ELF-1 (cell line): ENCODE measurements at places on chromosomes 2 and 18.

- no peak for DNase-seq
Observed at GRCh38 chr2:36137612-36138011, 218.0 kb upstream of the CRIM1 start.

GRCh38 chr2:235268535-235268934 is 225.3 kb upstream of the AGAP1 start:
- no peak for DNase-seq

GRCh38 chr2:64203131-64203857 is 59.1 kb upstream of the PELI1 start:
- peak; percentile 36 for DNase-seq

DNA sequence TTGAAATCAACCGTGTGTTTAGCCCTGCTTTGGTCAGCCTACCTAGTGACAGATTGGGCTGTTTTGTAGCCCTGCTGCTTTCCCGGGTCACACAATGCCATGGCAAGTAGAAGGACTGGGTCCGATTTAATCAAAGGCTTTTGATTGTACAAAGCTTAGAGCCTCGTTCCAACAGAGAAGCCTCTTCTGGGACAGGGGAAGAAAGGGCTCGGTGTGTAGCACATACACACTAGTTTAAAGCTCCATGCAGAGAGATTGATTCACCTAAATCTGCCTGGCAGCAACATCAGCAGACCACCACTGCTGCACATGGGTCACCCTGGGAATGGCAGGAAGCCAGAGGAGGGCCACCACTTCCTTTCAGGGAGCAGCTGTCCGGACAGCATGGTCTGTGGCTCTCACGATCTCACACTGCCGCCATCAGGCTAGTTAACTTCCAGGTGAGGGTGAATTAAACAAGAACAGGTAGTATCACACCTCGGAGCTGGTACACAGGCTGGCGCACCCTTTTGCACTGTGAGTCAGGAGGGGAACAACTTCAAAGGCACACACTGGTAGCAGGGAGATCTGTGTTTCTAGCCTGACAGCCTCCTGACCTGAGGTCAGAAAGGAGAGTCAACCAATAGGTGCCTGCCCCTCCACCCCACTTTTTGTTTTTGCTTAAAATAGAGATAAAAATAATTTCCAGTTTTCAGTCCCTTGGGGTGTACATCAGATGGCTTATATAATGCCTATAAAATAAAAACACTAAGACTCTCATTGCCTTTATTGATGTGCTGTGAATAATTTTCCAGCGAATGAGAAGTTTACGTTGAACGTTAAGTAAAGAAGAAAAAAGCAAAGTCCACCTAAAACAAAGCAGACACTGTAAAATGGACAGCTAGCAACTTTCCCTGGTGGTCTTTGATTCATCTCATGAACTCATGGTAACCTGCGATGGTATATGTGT is 108.5 kb downstream of the CDCA7 start:
- DNase-seq: no peak

- no peak for DNase-seq
Observed at GRCh38 chr2:59502981-59503380, 1050.5 kb downstream of the BCL11A start.

DNA sequence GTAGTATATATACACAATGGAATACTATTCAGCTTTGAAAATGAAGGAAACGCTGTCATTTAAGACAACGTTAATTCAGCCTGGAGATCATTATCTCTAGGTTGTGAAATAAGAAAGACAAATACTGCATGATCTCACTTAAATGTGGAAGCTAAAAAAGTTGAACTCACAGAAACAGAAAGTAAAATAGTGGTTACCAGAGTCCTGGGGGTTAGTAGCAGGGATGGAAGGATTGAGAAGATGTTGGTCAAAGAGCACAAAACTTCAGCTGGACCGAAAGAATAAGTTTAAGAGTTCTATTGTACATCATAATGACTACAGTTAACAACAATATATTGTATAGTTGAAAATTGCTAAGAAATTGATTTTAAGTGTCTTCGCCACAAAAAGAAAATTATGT is 670.3 kb downstream of the NR4A2 start:
- DNase-seq: no peak

- DNase-seq: no peak
Observed at GRCh38 chr2:225114786-225115323, 72.6 kb upstream of the DOCK10 start.

- DNase-seq: no peak
Observed at GRCh38 chr2:74944987-74945787, 13.3 kb upstream of the POLE4 start.

GRCh38 chr18:36527051-36527450 is 229.5 kb downstream of the FHOD3 start:
- no peak for DNase-seq

DNA sequence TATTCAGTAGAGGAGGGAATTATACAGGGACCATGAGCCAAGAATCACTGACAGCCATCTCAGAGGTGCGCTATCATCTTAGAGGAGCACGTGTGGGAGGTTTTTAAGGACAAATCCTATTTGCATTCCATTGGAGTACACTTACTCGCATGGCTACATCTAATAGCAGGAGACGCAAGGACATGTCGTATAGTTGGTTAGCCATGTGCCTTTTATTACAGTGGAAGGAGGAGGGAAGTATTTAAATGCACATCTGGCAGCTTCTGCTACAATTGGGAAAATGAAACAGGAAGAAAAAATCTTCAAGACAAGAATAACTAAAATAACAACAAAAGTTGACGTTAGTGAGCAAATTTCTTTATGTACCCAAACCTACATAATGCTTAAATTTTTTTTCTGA is 86.5 kb upstream of the UGP2 start:
- DNase-seq: no peak

GRCh38 chr2:68809324-68810240 is 61.6 kb downstream of the BMP10 start:
- DNase-seq: no peak

DNA sequence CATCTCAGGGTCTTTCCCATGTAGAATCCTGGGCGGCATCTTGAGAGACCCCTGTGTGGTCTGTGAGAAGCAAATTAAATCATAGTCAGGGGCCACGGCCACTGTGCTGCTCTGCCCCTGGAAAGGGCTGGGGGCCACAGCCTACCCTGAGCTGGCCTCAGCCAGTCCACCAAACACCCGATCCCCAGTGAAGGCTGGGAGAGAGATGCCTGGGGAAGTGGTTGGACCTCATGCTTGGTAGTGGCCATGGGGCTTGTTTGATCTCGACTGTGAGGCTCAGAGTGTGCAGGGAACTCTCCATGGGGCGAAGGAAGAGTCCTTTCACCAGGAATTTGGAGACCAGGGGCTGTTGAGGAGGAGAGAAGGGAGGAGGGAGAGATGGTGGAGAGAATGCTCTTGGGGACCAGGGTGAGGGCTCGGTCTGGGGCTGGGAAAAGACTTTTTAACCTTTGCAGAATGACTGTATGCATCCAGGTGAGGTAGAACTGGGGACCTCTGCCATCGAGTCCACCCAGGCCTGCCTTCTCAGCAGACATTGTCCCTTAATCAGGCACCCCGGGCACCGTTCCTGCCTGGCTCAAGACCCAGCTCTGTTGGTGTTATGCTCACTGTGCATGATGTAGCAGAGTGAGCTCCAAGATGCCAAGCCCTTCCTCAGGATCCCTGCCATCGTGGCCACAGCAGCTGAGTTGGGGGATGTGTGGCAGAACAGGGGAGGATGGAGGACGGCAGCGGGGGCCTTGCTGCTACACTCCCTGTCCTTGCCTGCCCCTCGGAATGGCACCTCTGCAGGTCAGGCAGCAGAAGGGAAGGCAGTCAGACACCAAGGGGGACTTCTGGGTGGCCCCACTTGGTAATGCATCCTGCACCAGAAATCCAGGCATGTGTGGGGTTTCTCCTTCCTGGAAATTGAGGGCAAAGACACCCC is 249.9 kb downstream of the DYSF start:
- no peak for DNase-seq

- DNase-seq: no peak
Observed at GRCh38 chr2:238055841-238056240, 5.0 kb upstream of the SCLY start.

DNA sequence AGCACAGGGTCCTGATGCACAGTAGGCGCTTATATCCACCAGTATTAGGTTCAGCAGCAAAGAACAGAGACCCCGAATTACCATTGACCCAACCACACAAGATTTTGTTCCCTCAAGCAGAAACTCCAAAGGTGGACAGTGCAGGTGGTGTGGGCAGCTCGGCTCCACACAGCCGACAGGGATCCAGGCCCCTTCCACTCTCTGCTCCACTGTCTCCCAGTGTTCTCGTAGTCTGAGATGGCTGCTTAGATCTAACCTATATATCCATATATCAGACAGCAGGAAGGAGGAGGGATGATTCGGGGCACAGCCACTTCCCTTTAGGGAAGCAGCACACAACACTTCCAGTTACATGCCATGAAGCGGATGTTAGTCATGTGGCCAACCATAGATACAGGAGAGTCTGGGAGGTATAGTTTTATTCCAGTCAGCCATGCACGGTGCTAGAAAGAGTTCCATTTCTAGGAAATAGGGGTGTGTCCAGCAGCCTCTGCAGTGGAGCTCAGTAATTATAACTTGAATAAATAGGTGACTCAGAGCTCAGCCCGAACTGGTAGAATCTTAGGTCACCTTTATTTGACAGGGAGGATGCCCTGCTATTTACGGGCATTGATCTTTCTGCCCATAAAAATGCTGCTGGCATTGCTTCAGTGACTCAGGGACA is 158.9 kb downstream of the TWIST2 start:
- no peak for DNase-seq

DNA sequence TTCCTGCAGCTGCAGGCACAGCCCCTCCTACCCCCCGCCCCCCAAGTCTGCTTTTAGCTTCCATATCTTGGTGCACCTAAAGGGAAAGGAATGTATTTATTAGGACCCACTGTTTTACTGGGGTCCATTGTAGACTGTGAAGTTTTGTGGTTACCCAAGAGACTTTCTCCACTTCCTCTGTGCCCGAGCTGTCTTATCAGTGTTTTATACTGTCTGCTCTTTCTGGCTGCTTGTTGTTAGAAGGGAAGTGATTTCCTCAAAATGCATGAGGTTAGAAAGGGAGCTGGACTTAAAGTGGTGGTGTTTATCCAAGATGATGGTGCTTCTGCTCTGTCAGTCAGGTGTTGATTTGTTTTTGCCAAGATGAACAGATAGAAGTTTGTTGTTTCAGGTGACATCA is 85.0 kb downstream of the PTH2R start:
- no peak for DNase-seq

- DNase-seq: no peak
Observed at GRCh38 chr2:70918016-70918415, 17.7 kb upstream of the ATP6V1B1 start.

- no peak for DNase-seq
Observed at GRCh38 chr2:7900593-7900992, 781.3 kb upstream of the ID2 start.

GRCh38 chr18:74050807-74051206 is 96.8 kb downstream of the FBXO15 start:
- DNase-seq: no peak

DNA sequence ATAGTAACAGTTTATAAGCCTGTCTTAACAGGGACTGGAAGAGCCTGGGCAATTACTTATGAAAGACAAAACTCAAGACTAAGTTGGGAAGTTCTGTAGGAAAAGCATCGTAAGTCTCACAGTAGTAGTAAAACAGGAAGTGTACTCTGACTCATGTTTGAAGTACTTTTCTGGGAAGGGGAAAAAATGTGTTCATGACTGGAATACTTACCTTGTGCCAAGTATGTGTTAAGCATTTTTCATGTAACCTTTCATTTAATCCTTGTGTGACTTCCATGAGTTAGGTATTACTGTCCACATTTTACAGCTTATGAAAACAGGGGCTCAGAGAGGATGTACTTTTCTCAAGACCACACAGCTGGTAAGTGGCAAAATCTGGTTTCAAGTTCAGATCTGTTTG is 13.7 kb upstream of the SKOR2 start:
- no peak for DNase-seq

DNA sequence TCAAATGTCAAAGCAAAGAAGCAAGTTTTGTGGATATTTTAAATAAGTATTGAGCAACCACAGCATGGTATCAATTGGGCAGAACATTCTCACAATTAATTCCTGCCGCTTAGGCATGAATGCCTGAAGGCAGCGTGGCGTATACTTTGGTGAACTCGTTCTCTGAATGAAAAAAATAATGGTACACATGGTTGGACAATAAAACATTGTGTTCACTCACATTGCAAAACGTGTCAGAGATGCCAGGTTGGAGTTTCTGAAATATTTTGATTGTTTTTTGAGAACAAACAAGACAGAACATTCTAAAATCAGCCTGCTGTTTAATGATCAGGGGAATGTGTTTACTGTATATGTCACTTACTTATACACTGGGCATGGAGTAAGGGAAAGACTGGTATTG is 254.2 kb downstream of the CDH2 start:
- no peak for DNase-seq

DNA sequence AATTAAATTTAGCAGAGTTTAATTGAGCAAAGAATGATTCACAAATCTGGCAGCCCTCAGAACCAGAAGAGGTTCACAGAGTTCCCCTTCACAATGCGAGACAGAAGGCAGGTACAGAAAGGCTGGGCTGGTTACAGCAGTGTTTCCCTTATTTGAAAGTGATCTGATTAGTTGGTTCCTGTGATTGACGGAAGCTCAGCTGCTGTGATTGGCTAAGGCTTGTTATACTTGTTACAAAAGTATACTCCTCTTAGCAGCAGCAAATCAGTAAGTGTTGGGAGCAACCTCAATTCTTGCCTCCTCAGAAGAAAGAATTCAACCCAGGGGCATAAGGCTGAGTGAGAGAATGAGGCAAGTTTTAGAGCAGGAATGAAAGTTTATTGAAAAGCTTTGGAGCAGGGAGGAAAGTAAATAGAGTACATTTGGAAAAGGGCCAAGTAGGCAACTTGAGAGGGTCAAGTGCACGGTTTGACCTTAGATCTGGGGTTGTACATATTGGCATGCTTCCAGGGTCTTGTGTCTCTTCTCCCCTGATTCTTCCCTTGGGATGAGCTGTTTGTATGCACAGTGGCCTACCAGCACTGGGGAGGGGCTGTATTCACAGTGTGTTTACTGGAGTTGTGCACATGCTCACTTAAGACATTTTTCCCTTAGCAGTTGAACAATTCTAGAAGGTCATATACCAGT is 431.8 kb upstream of the RAB12 start:
- peak; percentile 18 for DNase-seq

DNA sequence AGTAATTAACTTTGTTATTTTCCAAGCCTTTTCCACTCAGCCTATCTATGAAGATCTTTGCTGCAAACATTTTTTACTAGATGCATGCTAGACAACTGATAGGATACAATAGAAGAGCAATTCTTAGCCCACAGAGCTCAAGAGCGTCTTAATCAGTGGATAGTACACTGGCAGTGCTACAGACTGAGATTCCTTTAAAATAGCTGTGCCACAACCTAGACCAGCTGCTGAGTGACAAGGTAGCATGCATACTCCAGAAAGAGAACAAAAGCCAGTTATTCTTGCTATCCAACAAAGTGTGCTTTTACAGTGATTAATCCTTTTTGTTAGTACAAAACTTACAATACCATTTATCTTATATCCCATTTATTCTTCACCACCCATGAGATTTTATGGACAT is 507.9 kb upstream of the SYT4 start:
- no peak for DNase-seq

GRCh38 chr2:189517847-189518535 is 62.6 kb downstream of the SLC40A1 start:
- DNase-seq: no peak

GRCh38 chr2:127078028-127078427 is 28.9 kb downstream of the BIN1 start:
- DNase-seq: no peak

- no peak for DNase-seq
Observed at GRCh38 chr2:240481720-240482119, 46.3 kb downstream of the GPC1 start.

GRCh38 chr18:64334748-64335147 is 185.9 kb upstream of the LINC00305 start:
- DNase-seq: no peak
